ENCODE measurements at places on chromosomes 5 and 9. TPM values are rescaled to one million over a fixed set of nuclear protein-coding genes. Genes with fewer than 3 reads are reported as not detected.
A peak's percentile ranks its signal among the peaks of the same experiment; 100 is the strongest.

DNA sequence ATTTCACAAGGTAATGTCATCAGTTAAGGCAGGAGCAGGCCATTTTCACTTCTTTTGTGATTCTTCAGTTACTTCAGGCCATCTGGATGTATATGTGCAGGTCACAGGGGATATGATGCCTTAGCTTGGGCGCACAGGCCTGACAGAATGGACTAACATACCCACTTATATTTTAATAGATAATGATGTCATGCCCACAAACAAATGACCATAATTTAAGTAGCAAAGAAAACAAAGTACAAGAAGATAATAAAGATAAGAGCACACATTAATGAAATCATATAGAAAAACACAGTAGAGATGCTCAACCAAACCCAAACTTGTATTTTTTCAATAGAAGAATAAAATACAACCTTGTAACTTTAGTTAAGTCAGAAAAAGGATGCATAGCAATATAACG lies 19.7 kb upstream of the TBC1D2 start:
- no peak for DNase-seq
- H3K4me3 ChIP-seq: no peak overlapping the region
- H3K4me1 ChIP-seq: no peaks in the 10 kb centered on the region
- no peaks in the 10 kb centered on the region for H3K36me3 ChIP-seq
- H3K27ac ChIP-seq: no peak overlapping the region
- no peaks in the 10 kb centered on the region for H3K27me3 ChIP-seq

DNA sequence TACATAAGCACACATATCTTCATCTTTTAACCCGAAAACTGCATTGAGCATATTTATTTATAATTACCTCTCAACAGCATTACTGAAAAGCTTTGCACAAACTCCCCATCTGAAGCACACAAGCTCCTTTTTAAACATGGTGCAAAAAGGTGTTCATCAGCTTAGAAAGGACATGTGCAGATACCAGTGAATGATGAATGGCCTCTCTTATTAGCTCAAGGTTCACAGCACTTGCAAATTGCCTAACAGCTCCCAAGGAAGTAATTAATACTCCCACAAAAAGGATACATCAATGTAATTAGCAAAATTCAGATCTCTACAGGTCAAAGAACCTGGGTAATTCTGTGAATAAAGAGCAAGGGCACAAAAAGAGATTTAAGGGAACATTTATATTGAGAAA lies 422.0 kb downstream of the HINT1 start:
- H3K36me3 ChIP-seq: no peaks in the 10 kb centered on the region
- H3K4me1 ChIP-seq: no peaks in the 10 kb centered on the region
- H3K27me3 ChIP-seq: no peaks in the 10 kb centered on the region
- H3K27ac ChIP-seq: no peak overlapping the region

DNA sequence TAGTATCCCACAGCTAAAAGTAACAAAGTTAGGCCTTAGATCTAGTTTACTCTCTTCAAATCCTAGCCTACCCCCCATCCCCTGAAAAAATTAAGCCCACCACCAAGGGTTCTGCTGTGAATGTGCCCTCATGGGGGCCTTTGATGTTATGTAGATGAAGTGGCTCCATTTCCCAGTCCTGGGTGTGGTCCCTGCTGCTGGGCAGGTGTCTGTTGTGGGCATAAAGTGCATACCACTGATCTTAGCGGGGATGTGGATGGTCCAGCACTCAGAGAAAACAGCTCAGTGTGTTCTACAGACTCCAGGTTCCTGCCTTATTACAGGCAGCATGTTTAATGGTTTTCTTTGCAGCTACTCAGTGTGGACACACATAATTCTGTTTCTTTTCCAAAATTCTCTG lies 1.9 kb downstream of the PCBD2 start:
- no peaks in the 10 kb centered on the region for H3K27me3 ChIP-seq
- no peaks in the 10 kb centered on the region for H3K4me1 ChIP-seq
- peaks cover 14% of the 10 kb centered on the region for H3K36me3 ChIP-seq
- H3K4me3 ChIP-seq: no peak overlapping the region

GRCh38 chr9:7507566-7508270 lies 291.9 kb downstream of the DMAC1 start:
- H3K27me3 ChIP-seq: no peaks in the 10 kb centered on the region
- H3K27ac ChIP-seq: no peak overlapping the region
- H3K4me1 ChIP-seq: no peaks in the 10 kb centered on the region
- no peak for DNase-seq
- no peaks in the 10 kb centered on the region for H3K36me3 ChIP-seq

DNA sequence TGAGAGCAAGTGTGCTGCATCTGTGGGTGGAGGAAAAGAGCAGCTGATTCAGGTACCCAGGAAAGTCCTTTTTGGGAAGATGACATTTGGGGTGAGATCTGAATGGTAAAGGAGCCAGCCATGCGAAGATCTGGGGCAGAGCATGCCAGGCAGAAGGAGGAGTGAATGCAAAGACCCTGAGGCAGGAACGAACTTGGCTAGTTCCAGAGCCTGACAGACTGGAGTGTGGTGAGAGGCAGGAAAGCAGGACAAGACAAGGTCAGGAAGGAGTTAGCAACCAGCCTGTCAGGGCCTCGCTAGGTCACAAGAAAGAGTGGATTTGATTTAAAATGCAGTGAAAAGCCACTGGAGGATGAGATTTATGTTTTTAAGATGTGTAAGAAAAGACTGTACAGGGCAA lies 28.2 kb downstream of the RGS7BP start:
- no peaks in the 10 kb centered on the region for H3K4me1 ChIP-seq
- no peak overlapping the region for H3K4me3 ChIP-seq
- H3K27me3 ChIP-seq: no peaks in the 10 kb centered on the region
- H3K36me3 ChIP-seq: no peaks in the 10 kb centered on the region
- H3K27ac ChIP-seq: no peak overlapping the region
- no peak for DNase-seq

GRCh38 chr9:106893088-106893487 lies 30.1 kb downstream of the ZNF462 start:
- no peak overlapping the region for H3K27ac ChIP-seq
- DNase-seq: no peak
- no peak overlapping the region for H3K4me3 ChIP-seq
- no peaks in the 10 kb centered on the region for H3K27me3 ChIP-seq

DNA sequence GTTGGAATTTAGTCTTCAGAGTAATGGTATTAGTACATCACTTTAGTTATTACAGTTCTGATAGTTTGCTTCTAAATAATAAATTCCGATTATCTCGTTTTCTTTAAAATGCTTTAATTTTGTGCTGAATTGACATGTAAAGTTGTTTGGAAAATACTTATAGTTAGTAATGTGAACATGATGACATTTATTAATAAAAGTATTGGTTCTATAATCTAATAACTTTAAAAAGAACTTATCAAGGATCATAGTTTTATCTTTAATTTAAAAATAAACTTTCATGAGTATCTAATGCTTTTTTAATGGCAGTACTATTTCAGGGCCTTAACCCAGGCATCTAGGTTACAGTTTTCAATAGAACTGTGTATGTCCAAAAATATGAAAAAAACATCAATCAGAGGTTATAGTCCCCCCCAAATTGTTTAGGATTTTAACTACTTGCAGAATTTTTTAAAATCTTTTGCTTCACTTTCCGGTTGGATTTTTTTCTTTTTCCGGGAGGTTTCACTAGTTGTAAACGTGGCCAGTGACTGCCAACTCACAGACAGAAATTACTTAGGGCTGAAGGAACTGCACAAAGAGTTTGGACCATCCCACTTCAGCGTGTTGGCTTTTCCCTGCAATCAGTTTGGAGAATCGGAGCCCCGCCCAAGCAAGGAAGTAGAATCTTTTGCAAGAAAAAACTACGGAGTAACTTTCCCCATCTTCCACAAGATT lies 680 bp downstream of the GPX8 start:
- no peaks in the 10 kb centered on the region for H3K27me3 ChIP-seq
- peak overlapping the region; percentile 58 for H3K4me3 ChIP-seq
- peak overlapping the region; percentile 67 for H3K27ac ChIP-seq
- DNase-seq: no peak
- no peaks in the 10 kb centered on the region for H3K4me1 ChIP-seq

DNA sequence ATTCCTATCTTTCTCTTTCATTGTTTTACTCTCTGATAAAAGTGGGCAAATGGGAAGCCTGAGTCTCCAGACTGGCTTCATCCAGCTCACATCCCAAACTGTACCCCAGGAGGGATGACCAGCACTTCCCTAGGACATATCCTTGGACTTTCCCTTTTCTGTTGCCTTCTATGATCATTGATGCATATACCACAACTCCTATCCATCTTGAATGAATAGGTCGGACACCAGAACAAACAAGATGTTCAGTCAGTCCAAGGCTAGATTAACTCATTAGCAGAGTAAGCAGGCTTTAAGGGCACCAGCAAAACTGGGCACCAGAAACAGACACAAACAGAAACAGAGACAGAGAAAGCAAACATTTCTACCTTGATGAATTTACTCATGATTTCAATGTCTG lies 159.1 kb upstream of the RGMB start:
- no peaks in the 10 kb centered on the region for H3K27me3 ChIP-seq
- H3K36me3 ChIP-seq: no peaks in the 10 kb centered on the region
- no peak for DNase-seq
- no peak overlapping the region for H3K27ac ChIP-seq
- H3K4me3 ChIP-seq: no peak overlapping the region
- H3K4me1 ChIP-seq: no peaks in the 10 kb centered on the region

GRCh38 chr9:131633491-131634031 lies 88.2 kb downstream of the PRRT1B start:
- H3K27ac ChIP-seq: no peak overlapping the region
- DNase-seq: no peak
- H3K4me3 ChIP-seq: no peak overlapping the region
- H3K36me3 ChIP-seq: peaks cover 25% of the 10 kb centered on the region
- H3K27me3 ChIP-seq: no peaks in the 10 kb centered on the region
- no peaks in the 10 kb centered on the region for H3K4me1 ChIP-seq

DNA sequence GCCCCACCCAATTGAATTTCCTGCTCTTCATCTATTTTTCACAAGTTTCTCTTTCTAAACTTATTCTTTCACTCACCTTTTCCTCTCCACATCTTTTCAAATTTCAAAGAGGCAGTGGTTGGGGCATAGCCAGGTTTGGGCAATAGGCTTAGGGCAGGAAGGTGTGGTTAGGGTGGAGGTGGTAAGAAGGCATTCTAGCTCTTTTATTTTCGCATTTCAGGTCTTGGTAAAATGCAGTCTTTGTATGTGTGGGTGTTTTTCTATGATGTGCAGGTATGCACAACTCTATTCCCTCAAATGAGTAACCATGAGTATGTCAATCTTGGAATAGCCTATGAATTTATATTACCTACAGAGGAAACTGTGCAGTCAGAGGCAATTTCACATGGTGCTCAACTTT lies 129.8 kb upstream of the IFNE start:
- no peak overlapping the region for H3K4me3 ChIP-seq
- no peaks in the 10 kb centered on the region for H3K27me3 ChIP-seq
- no peaks in the 10 kb centered on the region for H3K36me3 ChIP-seq
- DNase-seq: no peak
- H3K27ac ChIP-seq: no peak overlapping the region
- no peaks in the 10 kb centered on the region for H3K4me1 ChIP-seq

DNA sequence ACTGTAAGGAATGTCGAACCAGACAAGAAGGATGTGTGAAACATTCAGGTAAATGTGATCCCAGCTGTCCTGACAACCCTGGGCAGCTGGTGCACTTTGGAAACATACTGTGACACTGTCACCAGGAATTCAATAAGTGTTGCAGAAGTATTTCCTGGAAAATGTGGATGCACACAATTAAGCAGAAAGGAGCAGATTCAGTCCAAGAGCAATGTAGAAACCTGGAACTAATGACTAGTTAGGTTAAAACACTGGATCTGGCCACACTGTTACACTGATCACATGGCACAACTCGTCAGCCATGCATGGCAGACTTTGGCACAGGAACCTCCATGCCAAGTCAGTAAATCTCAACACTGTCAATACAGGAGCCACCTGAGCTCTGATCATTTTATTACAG lies 109.0 kb downstream of the FAM174A start:
- H3K4me3 ChIP-seq: no peak overlapping the region
- H3K27ac ChIP-seq: no peak overlapping the region
- no peaks in the 10 kb centered on the region for H3K4me1 ChIP-seq
- DNase-seq: no peak

DNA sequence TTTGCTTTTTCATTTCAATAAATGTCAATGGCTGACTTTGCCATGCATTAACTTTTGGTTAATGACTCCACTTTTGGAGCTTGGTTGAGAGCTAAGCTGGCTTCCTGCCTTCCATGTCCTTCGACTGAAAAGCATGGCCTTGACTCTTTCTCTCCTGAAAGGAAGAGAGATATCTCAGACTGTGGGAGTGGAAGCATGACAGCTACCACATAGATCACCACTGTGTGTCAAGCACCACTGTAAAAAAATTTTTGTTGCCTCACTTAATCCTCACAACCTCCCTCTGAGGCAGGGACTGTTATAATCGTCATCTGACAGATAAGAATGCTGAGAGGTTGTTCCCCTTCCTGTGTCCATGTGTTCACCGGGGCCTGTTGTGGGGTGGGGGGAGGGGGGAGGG lies 184.8 kb downstream of the RORB start:
- no peak for DNase-seq
- H3K36me3 ChIP-seq: no peaks in the 10 kb centered on the region
- H3K4me3 ChIP-seq: no peak overlapping the region
- H3K27me3 ChIP-seq: no peaks in the 10 kb centered on the region
- H3K27ac ChIP-seq: no peak overlapping the region

DNA sequence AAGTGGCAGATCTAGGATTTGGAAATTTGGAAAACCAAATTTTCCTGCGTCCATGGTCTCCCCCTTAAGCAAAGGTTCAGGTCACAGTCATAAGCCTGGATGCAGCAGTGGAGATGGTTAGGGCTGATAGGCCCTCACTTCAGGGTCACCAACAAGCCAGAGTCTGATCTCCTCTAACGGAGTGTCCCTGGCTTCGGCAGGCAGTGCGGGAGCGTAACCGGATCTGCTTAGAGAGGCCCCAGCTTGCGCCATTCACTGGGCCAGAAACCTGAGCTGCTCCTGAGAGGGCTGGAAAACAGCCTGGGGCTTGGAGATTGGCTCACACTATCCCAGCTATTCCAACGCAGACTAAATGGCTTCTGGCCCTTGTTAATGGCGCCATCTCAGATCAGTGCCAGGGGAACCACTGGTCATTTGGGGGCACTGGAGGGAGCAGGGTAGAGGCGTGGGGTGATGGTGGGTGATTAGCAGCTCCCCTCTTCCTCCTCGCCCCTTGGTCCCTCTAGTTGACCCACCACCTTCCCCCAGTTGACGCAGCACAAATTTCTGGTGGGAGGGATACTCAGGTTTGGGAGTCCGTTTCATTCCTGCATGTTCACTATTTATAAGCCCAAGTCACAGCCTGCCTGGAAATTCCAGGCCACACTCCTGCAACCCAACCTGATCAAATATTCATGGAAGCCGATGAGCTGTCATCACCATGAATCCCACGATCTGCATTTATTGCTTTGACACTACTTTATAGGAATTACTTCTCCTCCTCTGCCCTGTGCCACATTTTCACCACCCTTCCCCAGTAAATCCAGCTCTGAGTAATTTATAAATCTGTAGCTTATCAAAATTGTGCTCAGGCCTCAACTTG lies 134.6 kb upstream of the CPEB4 start:
- H3K27ac ChIP-seq: no peak overlapping the region
- no peaks in the 10 kb centered on the region for H3K27me3 ChIP-seq
- no peak overlapping the region for H3K4me3 ChIP-seq
- no peaks in the 10 kb centered on the region for H3K4me1 ChIP-seq
- DNase-seq: no peak
- H3K36me3 ChIP-seq: no peaks in the 10 kb centered on the region

GRCh38 chr5:76143884-76144283 lies 60.7 kb downstream of the SV2C start:
- H3K36me3 ChIP-seq: no peaks in the 10 kb centered on the region
- no peak for DNase-seq
- H3K27ac ChIP-seq: no peak overlapping the region

The VCAN gene
- 333 TPM for total RNA-seq

The IL4 gene
- total RNA-seq: not detected

The PCDHGA5 gene
- 4.5 TPM for total RNA-seq

Measured in ascending aorta (tissue), 2 donors.